ENCODE measurements at places on chromosomes 11 and 22.

DNA sequence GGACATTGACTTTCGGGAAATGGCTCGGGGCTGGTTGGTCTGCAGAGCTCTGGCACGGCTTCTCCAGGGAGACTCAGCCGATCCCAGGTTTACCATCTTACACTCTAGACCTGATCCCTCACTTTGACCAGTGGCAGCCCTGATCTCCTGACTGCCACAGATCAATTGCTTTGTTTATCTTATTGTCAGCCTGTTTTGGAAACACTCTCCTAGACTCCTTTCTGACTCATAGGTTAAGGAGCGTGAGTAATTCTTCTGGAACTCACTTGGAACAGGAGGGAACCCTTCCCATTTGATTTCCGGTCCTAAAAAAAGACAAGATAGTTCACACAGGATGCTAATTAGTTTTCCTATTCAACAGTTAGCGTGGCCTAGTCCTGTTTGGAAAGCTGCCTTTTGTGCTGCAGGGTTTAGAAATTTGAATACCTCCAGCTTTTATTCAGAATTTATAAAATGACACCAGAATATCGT, 16.0 kb upstream of the BMAL1 start:
- DNase-seq = no peak

DNA sequence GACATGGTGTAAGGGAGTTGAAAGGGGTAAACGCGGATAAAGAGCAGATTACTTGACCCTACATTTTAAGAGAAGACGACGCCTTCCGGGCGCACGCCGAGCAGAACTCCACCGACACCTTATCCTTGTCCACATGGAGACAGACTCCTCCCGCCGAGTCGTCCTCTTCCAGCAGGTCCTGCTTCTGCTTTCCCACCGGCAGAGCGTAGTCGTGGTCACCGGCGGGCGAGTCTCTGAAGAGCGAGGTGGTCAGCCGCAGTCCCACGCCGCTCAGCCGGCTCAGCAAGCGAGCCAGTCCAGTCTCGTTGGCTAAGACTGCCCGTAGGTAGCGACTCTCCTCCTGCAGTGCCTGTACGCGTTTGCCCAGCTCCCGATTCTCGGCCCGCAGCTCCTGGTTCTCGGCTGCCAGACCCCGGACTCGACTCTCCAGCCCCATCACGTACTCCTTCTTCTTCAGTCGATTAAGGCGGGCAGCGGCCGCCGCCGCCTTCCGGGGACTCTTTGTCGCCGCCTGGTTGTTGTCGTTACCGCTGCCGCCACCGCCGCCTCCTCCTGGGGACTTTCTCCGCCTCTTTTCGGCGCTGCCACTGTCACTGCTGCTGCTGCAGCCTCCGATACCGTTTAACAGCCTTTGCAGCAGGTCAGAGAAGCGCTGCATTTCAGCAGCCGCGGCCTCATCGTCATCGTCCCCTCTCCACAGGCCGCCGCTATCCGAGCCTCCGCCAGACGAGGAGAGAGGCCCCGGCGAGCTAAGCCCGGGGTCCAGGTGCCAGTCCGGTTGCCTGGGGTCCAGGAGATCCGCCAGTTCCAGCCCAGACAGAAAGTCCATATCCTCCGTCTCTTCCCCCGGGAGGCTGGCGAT, 945 bp downstream of the CREBZF start:
- peak; percentile 64 for DNase-seq

- DNase-seq = no peak
These were observed 247.2 kb downstream of the CTTN start for GRCh38 chr11:70645537-70645936.

DNA sequence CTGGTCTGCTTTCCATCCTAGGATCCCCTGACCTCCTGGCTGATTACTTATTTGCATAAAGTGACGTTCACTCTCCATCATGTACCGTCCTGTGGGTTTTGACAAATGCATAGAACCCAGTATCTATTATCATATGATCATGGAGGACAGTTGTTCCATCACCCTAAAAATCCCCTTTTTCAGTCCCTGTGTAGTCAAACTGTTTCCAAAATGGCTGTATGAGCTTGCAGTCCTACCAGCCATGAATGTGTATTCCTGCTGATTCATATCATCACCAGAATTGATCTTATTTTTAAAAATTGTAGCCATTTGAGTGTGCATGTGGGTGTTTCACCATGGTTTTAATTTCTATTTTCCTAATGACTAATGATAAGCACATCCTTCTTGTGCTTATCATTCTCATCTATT, 108.8 kb downstream of the MPPED1 start:
- DNase-seq = no peak

- DNase-seq = no peak
These were observed 4.8 kb downstream of the ARFGAP2 start for GRCh38 chr11:47171856-47172255.

DNA sequence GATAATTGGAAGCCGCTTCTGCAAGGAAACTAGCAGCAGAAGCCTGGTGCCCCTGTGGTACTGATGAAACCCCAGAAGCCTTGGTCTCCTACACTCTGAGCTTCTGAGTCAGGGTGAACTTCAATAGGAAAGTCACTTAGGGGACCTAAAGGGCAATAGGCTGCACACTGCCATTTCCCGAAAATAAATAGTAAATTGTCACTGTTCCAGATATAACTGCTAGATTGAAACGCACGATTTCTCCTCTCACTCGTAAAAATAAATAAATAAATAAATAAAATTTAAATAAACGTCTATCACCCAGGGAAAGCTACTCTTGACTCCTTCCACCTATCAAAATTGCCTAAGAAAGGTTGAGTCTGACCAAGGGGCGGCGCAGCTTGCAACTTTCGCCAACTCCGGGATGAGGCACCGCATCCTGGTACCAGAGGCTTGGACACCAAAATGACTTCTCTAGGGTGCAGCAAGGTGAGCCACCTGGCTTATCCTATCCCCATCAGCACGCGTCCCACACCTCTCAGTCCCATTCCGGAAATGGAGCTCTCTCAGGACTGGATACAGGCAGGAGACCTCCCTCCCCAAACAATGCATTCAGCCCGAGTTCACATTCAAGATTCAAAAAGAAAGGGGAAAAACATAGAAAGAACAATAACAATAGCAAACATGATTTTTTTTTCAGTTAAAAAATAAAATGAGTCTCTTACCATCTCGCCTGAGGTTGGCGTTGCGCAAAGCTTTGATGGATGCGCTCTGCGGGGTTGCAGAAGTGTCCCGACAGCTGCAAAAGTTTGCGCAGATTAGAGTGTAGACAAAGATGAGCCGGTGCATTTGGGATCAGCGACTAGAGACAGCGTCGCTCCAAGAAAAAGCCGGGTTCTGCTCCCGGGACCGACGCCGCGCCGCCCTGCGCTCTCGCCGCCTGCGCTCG, 583 bp downstream of the PDGFD start:
- peak; percentile 43 for DNase-seq

- no peak for DNase-seq
These were observed 14.1 kb downstream of the TMEM123 start for GRCh38 chr11:102438311-102439062.

GRCh38 chr11:132862933-132863332, 669.4 kb downstream of the OPCML start:
- no peak for DNase-seq

- DNase-seq = no peak
These were observed 125.3 kb upstream of the TBCEL start for GRCh38 chr11:120898568-120898967.

GRCh38 chr11:97460091-97460490, 1070.3 kb downstream of the JRKL start:
- no peak for DNase-seq

DNA sequence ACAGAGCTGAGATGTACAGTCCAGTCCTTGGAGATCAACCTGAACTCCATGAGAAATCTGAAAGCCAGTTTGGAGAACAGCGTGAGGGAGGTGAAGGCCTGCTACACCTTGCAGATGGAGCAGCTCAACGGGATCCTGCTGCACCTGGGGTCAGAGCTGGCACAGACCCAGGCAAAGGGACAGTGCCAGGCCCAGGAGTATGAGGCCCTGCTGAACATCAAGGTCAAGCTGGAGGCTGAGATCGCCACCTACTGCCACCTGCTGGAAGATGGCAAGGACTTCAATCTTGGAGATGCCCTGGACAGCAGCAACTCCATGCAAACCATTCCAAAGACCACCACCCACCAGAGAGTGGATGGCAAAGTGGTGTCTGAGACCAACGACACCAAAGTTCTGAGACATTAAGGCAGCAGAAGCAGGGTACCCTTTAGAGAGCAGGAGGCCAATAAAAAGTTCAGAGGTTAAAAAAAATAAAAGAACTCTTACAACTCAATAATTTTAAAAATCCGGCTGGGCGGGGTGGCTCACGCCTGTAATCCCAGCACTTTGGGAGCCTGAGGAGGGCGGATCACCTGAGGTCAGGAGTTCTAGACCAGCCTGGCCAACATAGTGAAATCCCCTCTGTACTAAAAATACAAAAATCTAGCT, 69.9 kb upstream of the RTL6 start:
- peak; percentile 28 for DNase-seq

- no peak for DNase-seq
These were observed 283.9 kb upstream of the CNTN5 start for GRCh38 chr11:98736833-98737232.

GRCh38 chr11:117986981-117987574, 884 bp downstream of the IL10RA start:
- peak; percentile 82 for DNase-seq

DNA sequence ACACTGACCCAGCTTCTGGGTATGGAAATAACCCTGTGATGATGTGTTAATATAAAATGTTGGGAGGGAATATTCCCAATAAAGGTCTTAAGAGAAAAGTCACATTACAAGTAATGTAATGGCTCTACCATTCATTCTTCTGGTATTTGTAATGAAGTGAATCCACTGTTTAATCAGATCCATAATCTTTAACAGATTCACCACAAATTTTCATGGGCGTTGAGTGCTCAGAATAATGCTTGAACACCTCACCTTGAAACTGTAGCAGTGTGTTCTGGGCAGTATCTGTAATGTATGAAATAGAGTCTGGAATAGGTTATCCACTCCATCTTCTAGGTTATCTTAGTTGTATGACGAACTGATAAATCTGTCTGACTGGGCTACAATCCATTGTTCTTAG, 26.6 kb upstream of the CRTAM start:
- no peak for DNase-seq

GRCh38 chr11:60504219-60504905, 10.8 kb upstream of the MS4A13 start:
- no peak for DNase-seq

DNA sequence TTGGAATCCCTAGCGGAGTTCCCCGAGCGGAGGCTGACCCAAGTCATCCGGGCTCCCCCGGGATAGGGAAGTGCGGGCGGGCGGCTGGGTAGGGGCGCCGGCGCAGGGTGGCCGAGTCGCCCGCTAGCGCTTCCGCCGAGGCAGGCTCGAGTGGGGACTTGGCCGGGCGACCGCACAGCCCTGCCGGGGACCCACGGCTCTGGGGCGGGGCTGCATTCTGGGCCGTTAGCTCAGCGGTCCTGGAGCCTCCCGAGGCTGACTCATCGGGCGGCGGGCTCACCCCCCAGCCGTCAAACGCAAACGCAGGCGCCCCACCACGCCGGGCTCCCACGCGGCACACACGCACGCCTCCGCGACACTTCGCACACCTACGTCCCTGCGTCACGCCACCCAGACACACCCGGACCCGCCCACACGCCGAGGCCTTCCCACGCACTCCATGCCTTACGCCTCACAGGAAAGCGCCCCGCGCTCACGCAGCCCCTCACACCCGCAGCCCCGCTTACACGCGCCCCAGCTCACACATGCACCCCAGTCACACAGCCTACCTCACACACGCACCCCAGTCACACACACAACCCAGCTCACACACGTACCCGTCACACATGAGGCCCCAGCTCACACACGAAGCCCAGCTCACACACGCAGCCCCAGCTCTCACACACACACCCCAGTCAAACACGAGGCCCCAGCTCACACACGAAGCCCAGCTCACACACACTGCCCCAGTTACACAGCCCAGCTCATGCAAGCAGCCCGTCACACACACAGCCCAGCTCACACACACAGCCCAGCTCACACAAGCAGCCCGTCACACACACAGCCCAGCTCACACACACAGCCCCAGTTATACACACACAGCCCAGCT, 1.2 kb downstream of the PHLDB1 start:
- no peak for DNase-seq

DNA sequence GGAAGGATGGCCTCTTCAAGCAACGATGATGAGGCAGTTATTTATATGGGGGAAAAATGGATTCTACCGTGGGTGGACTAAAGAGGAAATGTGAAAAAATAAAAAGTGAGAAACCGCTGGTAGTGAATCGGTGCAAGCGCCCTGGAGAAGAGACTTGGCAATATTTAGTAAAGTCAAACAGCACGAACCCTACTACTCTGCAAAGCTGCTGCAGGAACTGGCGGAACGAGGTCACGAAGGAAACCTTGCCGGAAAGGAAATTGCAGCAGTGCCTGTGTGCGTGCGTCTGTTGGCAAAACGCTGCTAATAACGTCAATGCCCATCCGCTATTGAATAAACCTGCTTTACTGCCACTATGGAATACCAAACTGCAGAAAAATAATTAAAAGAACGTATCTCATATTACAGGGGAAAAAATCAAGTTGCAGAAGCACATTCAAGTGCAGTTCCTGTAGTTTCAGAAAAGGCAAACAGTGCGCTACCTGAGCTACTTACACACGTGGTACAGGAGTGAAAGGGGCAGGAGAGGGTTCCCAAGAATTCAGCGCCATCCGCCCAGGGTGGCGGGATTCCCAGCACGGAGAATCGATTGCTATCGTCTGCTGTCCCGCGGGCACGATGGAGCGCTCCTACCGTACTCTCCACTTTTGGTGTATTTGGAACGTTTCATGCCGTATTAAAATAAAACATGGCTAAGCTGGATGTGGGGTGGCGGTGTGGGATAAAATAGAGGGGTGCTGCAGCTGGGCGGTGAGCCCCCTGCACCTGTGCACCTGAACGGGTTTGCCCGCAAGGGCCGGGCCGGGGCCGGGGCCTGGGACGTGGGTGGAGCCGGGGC, 585 bp upstream of the NADSYN1 start:
- peak; percentile 87 for DNase-seq

- no peak for DNase-seq
These were observed 4.6 kb downstream of the FRMD8 start for GRCh38 chr11:65390996-65391395.

DNA sequence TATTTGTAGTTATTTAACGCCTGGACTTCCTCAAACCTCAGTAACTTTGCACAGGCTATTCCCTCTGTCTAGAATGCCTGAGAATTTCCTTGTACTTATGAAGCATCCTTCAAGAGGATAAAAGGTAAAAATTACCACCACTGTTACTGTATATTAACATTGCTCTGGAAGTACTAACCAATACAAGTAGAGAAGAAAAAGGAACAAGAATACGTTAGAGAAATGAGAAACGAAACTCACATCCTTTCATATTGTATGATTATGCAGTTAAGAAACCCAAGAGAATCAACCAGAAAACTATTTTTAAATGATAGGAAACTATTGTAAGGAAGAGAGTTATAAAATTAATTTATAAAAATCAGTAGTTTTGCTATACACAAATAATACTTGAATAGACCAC, 48.2 kb upstream of the OR5P2 start:
- no peak for DNase-seq
